Posterior cingulate gyrus (tissue), 11 donors: ENCODE measurements at places on chromosomes 2 and 18.

- no peak for DNase-seq
These were observed 599.1 kb downstream of the SLC4A3 start for GRCh38 chr2:220226546-220226945.

GRCh38 chr2:84811839-84812431, 68.9 kb downstream of the TRABD2A start:
- DNase-seq = no peak

DNA sequence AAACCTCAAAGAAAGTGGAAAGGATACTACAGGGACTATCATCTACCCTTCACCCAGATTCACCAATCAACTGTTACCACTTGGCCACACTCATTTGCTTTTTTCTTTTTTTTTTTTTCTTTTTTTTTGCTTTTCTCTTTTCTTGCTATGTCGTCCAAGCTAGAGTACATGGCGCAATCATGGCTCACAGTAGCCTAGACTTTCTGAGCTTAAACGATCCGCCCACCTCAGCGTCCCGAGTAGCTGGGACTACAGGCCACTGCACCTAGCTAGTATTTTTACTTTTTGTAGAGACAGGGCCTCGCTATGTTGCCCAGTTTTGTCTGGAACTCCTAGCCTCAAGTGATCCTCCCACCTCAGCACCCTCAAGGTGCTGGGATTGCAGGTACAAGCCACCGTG, 24.0 kb downstream of the BIN1 start:
- DNase-seq = no peak

DNA sequence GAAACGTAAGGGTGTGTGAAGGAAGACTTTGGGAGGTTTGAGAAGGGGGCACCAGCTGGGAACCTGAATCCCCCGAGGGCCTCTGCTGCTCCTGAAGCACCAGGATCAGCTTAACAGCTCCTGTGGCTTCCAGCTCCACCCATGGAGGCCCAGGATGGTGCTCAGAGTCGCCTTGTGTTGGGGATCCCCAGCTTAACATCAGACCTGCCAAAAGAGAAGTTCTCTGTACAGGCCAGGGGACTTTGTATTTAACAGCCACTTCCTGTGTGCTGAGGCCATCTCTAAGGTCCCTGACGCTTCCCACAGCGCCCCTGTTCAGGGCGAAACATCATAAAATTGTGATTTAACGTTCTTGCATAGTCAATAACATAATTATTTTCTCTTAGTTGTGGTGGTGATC, 77.5 kb downstream of the NCK2 start:
- DNase-seq = no peak

GRCh38 chr2:48566592-48567310, 36.8 kb downstream of the STON1 start:
- DNase-seq = no peak

- DNase-seq = no peak
These were observed 865.5 kb downstream of the DSC3 start for GRCh38 chr18:30177056-30177455.

DNA sequence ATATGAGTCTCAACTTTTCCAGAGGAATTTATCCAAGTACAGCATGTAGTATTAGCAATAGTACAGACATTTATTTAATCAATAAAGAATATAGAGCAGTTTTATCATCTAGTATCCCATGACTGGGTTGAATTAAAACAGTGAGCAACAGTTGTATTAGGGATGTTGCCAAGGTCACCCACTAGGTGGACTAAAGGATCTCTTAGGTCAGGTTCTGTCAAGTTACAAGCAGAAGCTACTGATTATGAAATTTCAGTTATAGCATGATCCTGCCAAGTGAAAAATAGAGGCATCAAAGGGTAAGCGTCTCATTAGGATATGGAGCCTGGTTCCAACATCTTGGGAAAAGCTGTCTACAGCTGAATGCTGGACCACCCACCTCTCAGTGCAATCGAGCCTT, 52.1 kb upstream of the LAPTM4A start:
- DNase-seq = no peak

DNA sequence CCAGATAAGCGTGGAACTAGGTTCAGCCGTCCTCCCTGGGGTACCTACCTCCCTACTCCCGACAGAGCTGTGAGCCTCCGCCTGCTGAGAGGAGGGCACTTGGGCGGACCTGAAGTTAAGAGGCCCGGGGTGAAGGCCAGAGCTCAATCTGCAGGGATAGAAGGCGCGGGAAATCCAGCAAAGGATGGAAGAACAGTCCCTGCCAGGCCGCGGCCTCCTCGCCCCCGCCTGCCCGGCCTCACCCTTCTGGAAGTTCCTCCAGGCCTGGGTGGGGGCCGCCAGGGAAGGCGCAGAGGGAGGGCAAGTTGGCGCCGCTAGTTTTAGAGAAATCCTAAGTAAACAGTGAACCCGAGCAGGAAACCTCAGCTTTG, 13.0 kb downstream of the EN1 start:
- DNase-seq = no peak

- no peak for DNase-seq
These were observed 526 bp downstream of the CHN1 start for GRCh38 chr2:175004730-175004979.

GRCh38 chr18:22668496-22668895, 250.8 kb upstream of the CTAGE1 start:
- no peak for DNase-seq

DNA sequence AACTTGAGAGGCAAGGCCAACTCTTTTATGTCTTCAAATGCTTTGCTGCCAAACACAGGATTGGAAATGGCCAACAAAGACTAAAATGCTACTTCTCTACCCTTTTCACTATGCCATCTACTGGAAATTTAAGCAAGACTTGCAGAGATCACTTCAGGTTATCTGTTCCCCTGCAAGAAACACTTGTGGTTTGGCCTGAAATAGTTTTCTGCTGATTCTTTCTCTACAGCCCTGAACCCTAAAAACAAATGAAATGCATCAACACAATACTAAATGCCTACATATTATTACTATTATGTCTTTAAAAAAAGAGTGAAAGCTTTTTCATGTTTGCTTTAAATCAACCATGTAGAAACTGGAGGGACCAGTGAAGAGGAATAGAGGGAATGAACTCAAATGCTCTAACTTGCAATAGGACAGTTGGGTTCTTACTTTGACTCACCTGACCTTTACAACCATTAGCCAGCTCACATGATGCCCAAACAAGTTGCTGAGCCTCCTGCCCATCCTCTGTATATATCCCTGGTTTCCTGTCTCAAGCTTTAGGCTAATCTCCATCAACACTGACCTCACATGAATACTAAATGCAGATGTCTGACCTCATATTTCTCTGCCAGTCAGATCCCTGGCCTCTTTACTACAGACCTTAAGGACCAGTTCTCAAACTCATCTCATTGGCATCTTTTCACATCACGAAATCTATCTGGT, 17.5 kb upstream of the ADAM17 start:
- no peak for DNase-seq

- DNase-seq = peak; percentile 71
These were observed 220.4 kb downstream of the ZNF516 start for GRCh38 chr18:76274468-76275289.

DNA sequence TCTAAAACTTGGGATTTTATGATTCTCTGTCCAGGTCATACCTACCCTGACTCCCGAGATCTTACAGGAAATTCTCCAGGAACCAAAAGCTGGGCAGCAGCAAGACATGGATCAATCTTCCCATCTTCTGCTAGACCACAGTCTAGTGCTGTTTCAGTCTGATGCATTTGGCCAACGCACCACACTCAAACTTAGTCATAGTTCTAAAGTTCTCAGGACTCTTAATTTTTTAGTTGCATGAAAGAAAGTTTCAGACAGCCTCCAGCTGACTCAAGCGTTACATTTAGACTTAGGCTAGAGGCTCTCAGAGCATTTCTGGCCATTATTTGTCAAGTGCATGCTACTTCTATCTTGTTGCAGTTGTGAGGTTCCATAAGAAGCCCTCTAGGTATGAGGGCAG, 230.1 kb upstream of the CCDC150 start:
- no peak for DNase-seq

GRCh38 chr2:64716569-64716968, 62.9 kb upstream of the SERTAD2 start:
- peak; percentile 32 for DNase-seq

GRCh38 chr2:221254299-221254698, 317.8 kb downstream of the EPHA4 start:
- DNase-seq = no peak

DNA sequence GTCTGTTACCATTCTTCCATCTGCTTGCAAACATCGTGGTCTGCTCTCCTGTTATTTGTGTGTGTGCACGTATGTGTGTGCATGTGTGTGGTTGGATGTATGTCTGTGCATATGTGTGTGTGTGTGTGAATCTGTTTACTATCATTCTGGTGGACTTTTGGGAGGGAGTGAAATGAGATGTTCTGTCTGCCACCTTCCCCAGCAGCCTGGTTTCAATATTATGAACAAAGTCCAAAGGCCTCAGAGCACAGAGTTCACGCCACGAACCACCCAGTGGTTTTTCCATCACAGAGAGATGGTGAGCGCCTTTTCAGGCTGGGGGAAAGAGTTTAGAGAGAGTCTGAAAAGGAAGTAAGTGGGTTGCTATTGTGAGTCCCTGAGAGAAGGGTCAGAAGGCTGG, 67.1 kb upstream of the YWHAQ start:
- no peak for DNase-seq

GRCh38 chr2:20620696-20621365, 30.1 kb downstream of the HS1BP3 start:
- no peak for DNase-seq

DNA sequence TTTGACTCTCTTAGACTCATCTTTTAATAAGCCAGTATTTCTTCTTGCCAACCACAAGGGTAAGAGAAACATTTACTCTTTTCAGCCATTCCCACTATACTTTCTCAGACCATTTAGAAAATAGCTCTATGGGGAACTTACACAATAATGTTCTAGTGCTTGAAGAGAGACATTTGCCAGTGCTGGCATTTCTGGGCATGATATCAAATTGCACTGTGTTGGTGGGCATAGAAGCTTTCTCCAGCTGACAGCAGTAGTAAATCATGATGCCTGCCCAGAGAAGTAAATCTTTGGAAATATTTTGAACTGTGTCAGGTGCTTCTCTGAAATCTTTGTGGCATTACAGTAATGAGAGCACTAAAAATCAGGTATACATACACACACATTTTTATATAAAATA, 346.6 kb downstream of the CBLN2 start:
- DNase-seq = no peak

DNA sequence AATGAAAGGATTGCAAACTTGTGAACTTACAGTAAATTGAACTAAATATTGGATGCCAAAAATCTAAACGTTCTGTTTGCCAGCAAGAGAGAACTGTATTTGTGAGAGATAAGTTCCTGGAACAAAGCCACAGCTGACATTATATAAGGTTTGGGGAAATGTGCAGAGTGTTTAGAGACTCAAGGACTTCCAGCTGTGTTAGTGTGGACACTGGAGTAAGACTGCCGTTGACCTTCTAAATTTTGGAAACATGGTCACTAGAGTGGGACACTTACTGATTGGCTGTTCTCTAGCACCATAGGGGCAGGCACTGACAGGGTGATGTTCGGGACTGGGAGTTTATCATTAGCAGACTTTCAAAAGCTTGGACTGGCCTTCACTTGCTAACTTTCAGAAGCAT, 40.5 kb downstream of the SCN9A start:
- no peak for DNase-seq

DNA sequence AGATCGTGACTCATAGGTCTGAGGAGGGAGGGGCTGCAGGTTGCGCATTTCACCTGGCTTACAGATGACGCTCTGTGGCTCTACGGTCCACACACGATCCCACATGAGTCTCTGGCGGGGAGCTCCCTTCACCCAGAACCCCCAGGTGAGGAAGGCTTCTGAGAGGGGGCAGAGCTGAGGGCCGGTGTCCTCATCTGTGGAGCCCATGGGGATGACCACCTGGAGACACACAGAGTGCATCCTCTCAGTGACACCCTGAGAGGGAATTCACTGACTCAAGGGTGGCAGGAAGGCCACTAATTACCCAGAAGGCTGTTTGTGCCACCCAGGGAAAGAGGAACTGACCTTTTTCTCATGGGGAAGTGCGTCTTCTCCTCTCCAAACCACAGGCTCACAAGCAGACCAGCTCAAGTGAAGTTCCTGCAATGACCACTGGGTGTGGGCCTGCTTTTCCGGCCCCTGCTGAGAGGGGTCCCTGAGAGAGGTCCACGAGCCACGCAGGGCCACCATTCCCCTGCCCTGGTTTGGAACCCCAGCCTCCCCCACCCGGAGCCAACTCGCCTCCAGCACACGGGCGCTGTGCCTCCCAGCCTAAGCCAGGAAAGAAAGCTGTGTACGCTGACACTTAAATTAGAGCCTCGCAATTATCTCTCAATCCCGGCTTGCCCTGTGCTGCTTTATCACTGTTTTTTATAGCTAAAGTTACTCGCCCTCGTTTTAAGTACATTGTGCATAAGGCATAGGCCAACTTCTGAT, 114.1 kb downstream of the BCL11A start:
- no peak for DNase-seq

DNA sequence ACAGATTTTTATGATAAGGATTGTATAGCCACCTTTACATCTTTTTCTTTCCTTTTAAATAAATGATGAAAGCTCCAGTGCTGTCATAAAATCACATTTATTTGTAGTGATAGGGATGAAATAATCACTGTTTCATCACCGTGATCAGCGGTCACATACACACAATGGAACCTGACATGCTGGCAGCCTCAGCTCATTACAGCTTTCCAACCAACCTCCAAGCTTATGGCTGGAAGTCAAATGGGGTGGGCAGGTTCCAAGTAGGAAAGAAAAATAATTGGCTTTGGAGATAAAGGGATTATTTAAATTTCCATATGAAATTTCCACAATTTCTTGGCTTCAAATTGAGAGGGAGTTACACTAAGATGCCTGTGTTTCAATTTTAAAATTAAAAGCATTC, 251.3 kb downstream of the PLCL1 start:
- DNase-seq = no peak

DNA sequence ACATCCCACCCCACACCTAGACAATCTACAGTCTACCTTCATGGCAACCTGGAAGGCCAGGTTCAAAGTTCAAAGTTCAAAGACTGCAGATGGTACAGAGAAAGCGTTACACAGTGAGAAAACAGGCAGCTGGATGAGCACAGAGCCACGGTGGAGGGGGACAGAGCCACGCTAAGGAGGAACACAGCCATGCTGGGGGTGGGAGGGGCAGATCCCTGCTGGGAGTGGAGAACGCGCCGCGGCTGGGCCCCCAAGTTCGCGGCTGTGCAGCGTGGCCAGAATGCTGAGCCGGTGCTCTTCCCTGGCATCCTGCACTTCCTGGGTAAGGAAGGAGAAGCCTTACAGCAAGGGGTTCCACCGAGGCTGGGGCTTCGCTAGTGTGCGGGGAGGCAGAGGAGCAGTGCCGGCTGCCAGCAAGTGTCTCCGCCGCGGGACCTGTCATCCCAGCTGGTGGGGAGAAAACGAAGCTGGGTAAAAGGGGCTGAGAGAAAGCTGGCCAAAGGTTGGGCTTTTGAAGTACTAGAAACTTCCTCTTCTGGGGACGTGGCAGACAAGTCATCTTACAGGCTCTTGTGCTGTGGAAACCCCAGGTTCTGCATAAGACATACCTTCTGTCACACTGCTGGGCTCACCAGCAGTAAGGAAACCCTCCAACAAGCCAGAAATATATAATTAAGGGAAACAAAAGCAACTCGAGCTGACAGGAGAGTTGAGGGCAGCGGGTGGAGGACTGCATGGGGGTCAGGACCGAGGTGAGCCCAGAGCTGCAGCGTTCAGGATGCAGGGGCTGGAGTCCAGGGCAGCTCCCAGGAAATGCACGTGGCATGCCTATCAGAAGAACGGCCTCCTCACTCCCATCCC, 115.5 kb downstream of the HDAC4 start:
- DNase-seq = peak; percentile 77

- no peak for DNase-seq
These were observed 17.6 kb downstream of the AFF3 start for GRCh38 chr2:100124761-100125160.

GRCh38 chr2:69375494-69376353, 11.3 kb downstream of the GFPT1 start:
- no peak for DNase-seq

- no peak for DNase-seq
These were observed 171.6 kb downstream of the DIS3L2 start for GRCh38 chr2:232133078-232133477.
